ENCODE measurements at places on chromosomes 6 and 20.

- DNase-seq: peak; percentile 93
Measured at GRCh38 chr20:31663838-31664695, 26.4 kb downstream of the COX4I2 start.

GRCh38 chr6:1188199-1188598 lies 123.7 kb upstream of the FOXQ1 start:
- DNase-seq: no peak

GRCh38 chr6:22082218-22082617 lies 214.6 kb downstream of the PRL start:
- DNase-seq: peak; percentile 28

DNA sequence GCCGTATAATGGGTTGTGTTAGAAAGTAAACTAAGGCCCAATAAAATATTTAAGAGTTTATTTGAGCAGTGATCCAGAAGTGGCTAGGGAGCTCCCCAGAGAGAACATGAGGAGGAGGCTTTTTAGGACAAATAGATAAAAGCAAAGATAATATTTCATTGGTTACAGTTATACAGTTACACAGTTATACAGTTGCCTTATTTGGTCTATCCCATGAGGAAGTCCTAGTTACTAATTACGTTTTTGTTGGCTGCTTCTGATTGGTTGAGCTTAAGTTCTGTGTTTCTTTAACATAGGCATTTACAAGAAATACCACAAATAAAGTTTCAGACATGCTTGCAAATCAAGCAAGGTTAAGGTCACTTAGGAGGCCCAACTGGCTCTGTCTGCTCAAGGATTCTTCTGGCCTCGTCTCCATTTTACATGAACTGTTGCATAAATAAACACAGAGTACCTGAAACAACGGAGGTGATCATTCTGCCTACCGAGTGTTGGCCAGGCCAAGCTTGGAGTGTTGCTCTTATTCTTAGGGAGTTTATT lies 7.0 kb downstream of the UBD start:
- peak; percentile 22 for DNase-seq

Data from DMS153 (cell line).